ENCODE measurements at places on chromosomes 13 and 19.

DNA sequence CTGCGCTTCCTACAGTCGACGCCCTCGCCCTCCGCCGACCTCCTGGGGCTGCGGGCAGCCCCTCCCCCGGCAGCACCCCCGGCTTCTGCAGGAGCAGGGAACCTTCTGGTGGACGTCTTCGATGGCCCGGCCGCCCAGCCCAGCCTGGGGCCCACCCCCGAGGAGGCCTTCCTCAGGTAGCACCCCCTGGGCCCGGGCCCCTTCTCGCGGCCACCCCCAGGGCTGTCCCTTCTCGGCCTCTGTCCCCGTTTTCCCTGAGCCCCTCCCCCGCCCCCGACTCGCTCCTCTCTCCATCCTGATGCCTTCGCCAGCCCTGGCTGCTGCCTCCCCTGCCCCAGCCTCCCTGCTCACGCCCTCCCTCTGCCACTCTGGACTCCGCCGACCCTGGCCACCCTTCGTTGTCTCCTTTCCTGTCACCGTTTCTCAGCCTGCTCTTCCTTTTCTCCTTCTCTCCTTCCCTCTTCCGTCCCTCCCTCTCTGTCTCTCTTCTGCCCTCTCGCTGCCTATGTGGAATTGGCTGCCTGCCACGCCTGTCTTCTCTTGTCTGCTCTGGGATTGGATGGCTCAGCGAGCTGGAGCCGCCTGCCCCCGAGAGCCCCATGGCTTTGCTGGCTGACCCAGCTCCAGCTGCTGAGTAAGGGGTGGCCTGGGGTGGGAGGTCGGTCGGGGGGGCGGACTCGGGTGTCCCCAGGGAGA lies 11.0 kb downstream of the FUZ start:
- no peak for DNase-seq

DNA sequence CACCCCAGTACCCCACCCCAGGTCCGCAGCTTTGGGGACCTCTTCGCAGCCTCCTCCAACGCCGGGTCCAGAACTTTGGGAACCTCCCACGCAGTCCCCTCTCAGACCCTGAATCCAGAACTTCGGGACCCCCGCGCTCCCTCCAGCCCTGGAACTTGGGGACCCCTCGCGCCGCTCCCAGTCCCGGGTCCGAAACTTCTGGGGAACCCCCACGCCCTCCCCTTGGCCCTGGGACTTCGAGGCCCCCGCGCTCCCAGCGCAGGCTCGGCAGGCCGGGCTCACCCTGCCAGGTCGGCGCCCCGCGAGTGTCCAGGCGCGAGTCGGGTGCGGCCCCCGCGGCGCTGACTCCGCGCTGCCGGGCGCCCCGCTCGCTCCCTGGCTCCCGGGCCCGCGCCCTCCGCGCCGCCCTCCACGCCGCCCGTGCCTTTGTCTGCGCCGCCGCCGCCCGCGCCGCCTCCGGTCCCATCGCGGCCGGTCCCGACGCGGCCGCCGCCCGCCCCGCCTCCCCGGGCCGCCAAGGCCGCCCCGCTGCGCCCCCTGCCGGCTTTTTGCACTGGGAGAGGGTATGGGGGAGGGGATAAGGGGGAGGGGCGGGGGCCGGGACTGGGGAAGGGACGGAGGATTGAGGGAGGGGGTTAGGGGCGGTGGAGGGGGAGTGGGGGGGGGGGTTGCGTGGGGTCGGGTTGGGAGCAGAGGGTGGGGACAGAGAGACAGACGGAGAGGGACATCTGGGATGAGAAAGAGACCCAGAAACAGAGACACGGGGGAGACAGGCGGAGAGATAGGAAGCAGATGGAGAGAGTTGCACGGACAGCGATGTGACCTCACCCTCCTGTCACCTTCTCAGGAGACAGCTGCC lies at the start of gene HOMER3:
TSS of gene HOMER3 (minus strand) at position 449 of the 859 bp plus-strand sequence. CDS start 2,235 bp downstream, outside the sequence.
- DNase-seq: peak; percentile 94

DNA sequence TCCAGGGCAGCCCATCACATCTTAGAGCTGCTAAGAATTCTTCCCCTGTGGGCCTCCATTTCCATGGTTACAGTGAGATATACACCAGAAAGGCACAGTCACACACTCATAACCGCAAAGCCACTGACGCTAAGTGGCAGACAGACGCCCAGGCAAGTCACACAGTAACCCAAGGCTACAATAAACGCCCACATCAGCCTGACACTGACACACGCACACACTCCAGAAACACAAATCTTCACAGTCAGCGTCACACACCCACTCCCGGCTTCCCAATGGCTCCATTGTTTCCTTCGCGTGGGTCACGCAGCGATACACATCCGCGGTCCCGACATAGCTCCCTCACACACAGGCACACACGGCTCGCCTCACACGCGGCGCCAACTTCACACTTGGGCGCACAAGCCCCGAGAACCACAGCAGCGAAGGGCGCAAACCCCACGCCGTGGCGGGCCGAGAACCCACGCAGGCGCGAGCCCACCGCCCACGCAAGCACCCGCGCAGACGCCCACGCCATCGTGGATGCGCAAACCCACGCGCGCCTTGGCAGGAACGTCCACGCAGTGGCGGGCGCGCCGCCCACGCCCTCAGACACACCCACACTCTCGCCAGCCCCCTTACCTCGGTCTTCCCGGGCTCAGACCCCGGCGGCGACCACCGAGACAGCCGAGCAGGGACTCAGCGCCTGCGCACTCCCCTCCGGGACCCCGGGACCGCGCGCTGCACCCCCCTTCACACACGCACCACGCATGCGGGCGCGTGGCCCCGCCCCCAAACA lies at the start of gene ZNF667:
TSS of gene ZNF667 (minus strand) at position 695 of the 778 bp plus-strand sequence. CDS start 14,975 bp downstream, outside the sequence.
- peak; percentile 22 for DNase-seq

GRCh38 chr13:45269204-45269603 lies 68.4 kb upstream of the KCTD4 start:
- DNase-seq: no peak

DNA sequence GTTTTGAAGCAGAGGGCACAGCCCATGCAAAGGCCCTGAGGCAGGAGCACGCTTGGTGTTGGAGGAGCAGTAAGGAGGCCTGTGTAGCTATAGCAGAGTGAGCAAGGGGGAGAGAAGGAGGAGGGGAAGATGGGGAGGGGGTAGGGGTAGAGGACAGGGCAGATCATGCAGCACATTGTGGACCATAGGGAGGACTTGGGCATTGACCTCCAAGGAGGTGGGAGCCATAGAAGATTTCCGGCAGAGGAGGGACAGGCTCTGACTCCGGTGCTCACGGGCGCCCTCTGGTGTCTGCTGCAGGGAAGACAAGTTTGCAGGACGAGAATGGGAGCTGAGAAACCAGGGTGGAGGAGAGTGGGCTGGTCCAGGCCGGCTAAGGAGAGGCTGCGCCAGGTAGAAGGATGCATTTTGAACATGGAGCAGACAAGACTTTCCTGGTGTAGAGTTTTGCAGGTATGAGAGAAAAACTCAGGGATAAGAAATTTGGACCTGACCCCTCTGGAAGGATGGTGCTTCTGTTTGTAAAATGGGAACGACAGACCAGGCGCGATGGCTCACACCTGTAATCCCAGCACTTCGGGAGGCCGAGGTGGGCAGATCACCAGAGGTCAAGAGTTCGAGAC lies 13.7 kb upstream of the CREB3L3 start:
- peak; percentile 87 for DNase-seq

GRCh38 chr19:42018503-42019193 lies 24.6 kb upstream of the ATP1A3 start:
- no peak for DNase-seq

DNA sequence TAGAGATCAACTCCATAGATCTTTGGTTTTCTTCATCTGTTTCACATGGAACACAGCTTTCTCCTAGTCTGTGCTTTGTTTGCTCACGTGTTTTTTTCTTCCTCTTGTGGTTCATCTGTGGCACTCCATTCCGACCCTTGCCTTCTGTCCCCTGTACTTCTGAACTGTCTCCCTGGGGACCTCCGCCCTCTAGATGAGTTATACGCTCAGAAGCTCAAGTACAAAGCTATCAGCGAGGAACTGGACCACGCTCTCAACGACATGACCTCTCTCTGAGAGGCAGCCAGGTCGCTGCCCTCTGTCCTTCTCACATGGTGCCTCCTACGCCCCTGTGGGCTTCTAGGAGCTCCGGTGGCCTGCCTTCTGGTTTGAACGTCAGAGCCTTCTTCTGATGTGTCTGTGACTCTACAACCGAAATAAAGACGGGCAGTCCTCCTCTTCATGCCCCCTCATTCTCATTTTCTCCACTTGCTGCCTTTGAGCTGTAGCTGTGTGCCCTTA lies 16.6 kb upstream of the RAB8A start:
- no peak for DNase-seq

- no peak for DNase-seq
Observed at GRCh38 chr19:3658004-3658869, 31.6 kb upstream of the CACTIN start.

GRCh38 chr13:105144020-105144419 lies 1391.4 kb downstream of the EFNB2 start:
- no peak for DNase-seq

DNA sequence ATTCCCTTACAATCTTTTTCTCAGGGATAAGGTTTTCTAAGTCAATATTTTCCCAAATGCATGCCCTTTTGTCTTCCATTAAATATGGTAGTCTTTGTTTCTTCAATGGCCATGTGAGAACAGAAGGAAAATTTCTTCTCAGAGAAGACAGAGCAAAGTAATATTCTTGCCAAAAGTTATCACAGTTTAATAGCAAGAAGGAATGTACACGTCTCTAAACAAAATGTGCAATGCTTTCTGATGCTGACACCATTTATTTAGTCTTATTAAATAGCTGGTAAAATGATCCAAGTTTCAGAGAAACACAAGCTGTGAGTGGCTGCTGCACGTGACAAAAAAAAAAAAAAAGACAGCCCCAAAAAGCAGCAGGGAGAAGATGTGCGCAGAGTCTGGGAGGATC lies 542.5 kb downstream of the GPC6 start:
- DNase-seq: no peak

- DNase-seq: no peak
Observed at GRCh38 chr13:26021956-26022355, 29.9 kb downstream of the SHISA2 start.

- peak; percentile 26 for DNase-seq
Observed at GRCh38 chr19:56942756-56943155, 102.2 kb upstream of the PEG3 start.

DNA sequence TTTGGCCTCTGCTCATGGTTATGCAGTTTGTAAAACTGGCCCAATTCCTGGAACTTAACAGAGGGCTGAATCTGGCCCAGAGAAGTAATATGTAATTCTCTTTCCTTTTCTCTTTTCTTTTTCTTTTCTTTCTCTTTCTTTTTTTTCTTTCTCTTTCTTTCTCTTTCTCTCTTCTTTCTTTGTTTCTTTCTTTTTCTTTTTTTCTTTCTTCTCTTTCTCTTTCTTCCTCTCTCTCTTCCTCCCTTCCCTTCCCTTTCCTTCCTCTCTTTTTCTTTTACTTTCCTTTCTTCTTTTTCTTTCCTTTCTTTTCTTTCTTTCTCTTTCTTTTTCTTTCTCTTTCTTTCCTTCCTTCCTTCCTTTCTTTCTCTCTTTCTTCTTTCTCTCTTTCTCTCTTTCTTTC lies 88.8 kb upstream of the SLITRK5 start:
- no peak for DNase-seq

- DNase-seq: no peak
Observed at GRCh38 chr19:53953383-53953782, 9.4 kb upstream of the CACNG8 start.

GRCh38 chr13:59750860-59751259 lies 412.9 kb downstream of the DIAPH3 start:
- no peak for DNase-seq

DNA sequence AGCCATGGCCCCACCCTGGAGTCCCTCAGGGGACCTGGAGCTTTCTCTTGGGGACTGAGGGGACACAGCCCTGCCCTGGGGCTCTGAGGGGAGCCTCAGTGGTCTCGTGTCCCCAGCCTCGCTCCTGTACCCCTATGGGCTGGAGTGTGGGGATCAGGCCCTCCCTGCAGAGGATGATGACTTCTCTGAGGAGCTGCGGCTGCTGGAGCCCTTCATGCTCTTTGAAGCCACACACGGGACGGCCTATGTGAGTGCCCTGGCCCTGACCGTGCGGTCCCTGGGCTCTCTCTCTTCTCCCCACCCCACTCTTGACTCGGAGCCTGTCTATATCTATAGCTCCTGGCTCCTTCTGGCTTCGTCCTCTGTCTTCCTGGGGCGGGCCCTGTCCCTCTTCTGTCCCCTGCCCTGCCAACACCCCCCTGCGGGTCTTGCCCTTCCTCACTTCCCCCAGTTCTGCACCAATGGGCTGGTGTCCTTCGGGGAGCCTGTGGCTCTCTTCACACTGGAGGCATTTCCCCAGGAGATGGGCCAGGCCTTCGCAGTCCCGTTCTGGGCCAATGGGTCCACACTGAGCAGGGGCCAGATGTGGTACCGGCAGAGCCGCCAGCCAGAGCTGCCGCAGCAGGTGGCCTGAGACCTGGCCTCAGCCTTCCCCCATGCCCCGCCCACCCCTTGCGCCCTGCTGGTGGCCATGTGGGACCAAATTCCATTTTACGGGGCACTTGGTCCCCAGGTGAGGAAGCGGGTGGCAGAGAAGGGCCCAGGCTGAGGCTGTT lies 33.1 kb downstream of the HPN start:
- no peak for DNase-seq

- DNase-seq: no peak
Observed at GRCh38 chr13:98941536-98941935, 36.3 kb downstream of the DOCK9 start.

DNA sequence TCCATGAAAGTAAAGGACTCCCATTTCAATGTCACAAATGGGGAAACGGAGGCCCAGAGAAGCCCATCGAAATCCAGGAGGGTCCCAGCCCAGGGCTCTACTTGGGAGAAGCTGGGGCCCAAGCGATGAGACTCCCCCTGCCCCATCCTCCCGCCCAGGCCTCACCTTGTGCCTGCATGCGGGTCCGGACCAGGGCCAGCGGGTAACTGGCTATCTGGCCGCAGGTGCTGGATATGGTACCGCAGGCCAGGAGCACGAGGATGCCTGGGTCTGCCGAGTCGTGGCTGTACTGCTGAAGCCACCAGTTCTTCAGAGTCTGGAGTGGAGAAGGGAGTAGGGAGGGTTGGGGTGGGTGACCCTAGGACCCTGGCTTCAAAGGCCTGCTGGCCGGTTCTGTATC lies 10.4 kb upstream of the SLC25A41 start:
- DNase-seq: no peak

DNA sequence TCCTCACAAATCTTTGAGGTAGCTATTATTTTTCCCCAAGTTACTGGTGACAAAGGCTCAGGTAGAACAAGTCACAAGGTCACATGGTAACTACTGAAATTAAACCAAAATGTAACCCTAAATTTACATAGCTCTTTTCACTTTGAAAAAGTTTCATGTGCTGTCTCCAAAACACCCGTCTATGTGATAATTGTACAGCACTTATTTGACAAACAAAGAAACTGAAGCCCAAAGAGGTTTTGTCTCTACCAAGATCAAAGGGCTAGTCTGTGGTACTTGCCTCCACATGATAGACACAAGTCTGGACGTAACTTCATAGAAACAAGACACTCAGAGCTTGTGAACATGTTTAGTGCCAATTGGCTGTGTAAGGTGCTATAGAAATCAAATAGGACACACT lies 108.3 kb downstream of the SACS start:
- peak; percentile 23 for DNase-seq

- DNase-seq: no peak
Observed at GRCh38 chr19:45587873-45588272, 3.3 kb upstream of the OPA3 start.

Measured in GM13977 (cell line).